ENCODE measurements at places on chromosomes 6 and 20. TPM values are rescaled to one million over a fixed set of nuclear protein-coding genes. Genes with fewer than 3 reads are reported as not detected.

DNA sequence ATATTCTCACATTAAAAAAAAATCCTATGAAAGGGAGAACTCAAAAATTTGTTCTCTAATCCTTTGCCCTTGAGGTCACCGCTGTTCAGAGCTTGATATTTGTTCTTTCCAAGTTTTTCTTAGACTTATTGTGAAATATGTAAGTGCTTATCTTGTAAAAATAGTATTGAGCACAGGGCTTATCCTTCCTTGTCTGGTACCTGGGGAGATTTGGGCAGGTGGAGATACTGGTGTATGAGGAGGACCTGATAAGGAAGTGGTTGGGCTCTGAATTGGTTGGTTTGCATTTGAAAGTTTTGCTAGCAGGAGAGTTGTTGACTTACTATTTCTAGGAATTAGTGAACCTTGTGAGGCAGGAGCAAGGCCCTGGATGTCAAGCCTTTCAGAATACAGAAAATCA lies 28.9 kb upstream of the ANKEF1 start:
- peak; percentile 30 for DNase-seq

ORC3 gene
- 6.7 TPM for polyA plus RNA-seq

HLA-DQB1 gene
- 24.7 TPM for polyA plus RNA-seq

GRCh38 chr6:48933136-48933535 lies 529.9 kb downstream of the MMUT start:
- no peak for DNase-seq

DNA sequence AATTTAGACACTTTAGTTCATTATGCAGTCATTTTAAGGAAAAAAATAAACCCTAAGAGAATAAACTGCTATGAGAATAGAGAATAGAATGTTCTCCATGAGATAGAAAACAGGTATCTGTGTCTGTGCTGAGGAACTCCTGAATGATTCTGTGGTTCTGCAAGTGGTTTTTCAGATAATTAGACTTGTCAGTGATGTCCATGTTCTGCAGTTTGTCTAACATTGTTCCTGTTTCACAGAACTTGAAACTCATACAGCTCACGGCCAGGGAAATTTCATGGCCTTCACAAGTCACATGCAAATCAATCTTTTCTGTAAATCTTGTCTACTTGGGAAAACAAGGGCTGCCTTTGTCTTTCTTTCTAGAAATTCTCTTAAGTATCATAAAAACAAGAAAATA lies 73.4 kb upstream of the HMGCLL1 start:
- no peak for DNase-seq

DNA sequence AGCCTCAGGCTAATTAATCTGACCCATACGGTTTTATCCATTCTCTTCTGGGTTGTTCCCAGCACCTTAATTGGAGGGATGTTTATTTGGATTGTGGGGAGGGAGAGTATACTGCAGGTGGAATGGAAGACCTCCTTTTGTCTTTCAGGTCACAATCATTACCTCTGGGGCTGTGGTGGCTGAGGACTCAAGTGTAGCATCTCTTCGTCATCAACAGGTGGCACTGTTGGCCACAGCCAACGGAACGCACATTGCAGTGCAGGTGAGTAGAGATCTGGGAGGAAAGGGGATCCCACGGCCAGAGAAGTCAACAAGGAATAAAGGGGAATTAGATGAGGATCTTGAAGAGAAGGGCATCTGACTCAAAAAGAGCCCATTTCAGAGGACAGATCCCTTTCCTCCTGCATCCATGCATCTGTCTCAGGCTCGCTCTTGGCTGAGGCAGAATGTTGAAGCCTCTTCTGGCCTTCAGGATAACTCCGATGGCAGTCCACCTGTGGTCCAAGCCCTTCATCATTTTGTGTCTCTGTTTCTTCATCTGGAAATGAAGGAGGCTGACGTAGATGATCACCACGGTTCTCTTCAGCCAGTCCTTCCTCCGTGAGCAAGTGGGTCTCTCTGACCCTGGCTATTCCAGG lies 3.2 kb upstream of the DEF6 start:
- DNase-seq: no peak

GRCh38 chr6:24667378-24667803 lies 514 bp downstream of the ACOT13 start:
- DNase-seq: no peak

SLC32A1 gene
- polyA plus RNA-seq: not detected

COL9A1 gene
- polyA plus RNA-seq: 1.1 TPM

- no peak for DNase-seq
Observed at GRCh38 chr6:105569706-105570105, 166.8 kb upstream of the PREP start.

- no peak for DNase-seq
Observed at GRCh38 chr6:106141441-106142237, 55.5 kb downstream of the PRDM1 start.

- DNase-seq: no peak
Observed at GRCh38 chr20:25046181-25046641, 11.7 kb downstream of the ACSS1 start.

BPIFA3 gene
- not detected for polyA plus RNA-seq

DNA sequence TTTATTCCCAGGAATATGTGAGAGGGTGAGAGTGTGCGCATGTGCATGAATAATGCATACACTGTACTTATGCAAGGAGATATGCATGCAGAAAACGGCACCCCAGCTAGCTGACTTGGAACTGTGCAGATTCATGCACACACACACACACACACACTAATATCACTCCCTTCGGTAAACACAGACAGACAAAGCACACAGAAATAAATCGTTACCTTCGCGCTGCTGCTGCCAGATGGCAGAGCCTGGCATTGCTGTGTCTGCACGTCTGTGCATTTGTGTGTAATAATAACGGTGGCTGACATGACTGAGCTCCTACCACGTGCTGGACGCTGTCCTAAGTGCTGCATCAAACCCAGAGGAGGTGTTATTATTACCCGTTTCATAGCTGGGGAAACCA lies 36.8 kb downstream of the PREX1 start:
- peak; percentile 57 for DNase-seq

FOXS1 gene
- polyA plus RNA-seq: 0.91 TPM

GRCh38 chr6:85680388-85680787 lies 37.7 kb upstream of the SYNCRIP start:
- DNase-seq: no peak

GNMT gene
- polyA plus RNA-seq: 443 TPM

- DNase-seq: no peak
Observed at GRCh38 chr6:132506869-132507808, 5.8 kb downstream of the STX7 start.

NOX3 gene
- not detected for polyA plus RNA-seq

GRCh38 chr20:7585126-7585679 lies 355.1 kb downstream of the HAO1 start:
- no peak for DNase-seq

- no peak for DNase-seq
Observed at GRCh38 chr6:41054511-41054910, 1.5 kb downstream of the APOBEC2 start.

DNA sequence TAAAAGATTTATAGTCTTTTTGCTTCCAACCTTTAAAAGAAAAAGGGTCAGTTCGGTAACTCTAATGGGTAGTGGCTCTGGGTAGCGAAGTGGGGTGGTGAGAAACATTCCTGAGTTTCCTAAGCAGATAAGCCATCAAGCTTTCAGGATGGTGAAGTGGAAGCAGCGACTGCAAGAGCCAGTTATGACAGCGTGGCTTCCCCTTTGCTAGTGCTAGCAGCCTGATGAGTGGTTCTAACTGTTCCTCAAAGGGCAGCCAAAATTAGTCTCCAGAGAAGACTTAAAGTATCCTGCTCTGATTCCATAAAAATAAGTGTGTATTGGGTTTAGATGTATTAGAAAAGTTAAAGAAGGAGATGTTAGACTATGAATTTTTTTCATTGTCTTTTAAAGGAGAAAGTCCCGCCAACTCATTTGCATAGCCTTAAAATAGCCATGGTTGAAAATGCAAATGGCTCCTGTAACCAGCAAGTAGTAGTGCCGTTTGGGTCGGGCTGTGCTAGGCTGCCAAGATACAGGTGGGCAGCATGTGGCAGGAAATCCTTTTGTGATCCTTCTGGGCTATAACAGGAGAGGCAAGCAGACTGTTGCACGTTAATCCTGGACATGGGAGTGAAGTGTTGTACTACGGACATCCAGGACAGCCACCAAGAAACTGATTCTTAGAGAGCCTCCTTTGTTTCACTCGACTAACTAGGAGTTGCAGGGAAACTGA lies 18.0 kb downstream of the ELOVL2 start:
- no peak for DNase-seq

DNA sequence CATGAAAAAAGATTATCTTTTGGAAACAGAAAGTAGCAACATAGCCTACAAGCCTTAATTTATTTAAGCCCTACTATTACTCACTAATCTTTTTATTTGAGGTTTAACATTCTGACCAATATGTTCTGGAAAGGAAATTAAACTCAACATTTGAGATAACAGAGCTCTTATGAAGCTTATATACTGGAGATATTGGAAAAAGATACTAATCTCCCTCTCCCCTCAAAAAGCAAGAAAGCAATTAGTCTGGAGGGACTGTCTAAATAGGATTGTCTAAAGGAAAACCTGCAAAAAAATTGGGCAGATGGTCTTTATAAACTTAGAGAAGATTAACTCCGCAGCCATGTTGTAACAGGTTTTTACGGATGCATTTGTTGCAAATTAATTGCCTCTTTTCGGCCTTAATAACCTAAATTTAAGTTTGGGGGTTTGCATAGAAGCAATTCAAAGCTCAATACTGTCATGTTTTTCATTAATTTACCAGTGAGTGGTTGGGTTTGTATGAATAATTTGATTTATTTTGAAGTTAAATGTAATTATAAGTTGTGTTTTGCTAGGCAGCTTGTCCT lies 79.1 kb downstream of the SHLD1 start:
- no peak for DNase-seq

- no peak for DNase-seq
Observed at GRCh38 chr6:160300076-160300695, 41.6 kb upstream of the SLC22A2 start.

GRCh38 chr20:58006346-58007316 lies 221.8 kb downstream of the ANKRD60 start:
- DNase-seq: no peak

GRCh38 chr6:54621285-54621684 lies 225.3 kb upstream of the FAM83B start:
- no peak for DNase-seq

CARMIL1 gene
- polyA plus RNA-seq: 8.8 TPM

DNA sequence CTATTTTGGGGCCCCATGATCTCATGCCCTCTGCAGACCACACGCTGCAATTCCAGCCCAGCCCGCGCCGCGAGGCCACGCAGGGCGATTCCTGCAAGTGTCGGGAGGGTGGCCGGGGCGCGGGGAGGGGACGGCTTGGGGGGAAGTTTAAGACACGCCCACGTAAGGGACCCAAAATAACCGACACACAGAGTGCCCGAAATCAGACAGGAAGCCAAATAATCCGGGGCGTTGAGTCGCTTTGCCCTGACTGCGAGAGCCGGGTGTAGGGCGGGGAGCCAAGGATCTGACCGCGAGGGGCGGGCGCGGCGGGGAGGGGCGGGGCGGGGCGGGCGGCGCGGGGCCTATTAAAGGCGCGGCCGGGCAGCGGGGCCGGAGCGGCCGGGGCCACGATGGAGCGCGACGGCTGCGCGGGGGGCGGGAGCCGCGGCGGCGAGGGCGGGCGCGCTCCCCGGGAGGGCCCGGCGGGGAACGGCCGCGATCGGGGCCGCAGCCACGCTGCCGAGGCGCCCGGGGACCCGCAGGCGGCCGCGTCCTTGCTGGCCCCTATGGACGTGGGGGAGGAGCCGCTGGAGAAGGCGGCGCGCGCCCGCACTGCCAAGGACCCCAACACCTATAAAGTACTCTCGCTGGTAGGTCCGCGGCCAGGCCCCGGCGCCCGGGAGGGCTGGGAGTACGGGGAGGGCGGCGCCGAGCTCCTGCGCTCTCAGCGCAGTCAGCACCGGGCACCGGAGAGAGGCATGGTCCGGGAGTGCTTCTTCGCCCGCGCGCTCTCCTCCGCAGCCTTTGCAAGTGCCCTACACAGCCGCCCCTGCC lies at the start of gene ENPP1:
Gene ENPP1, plus strand, starts transcription at position 377 of the 816 bp plus-strand sequence. Its CDS starts 16 bp downstream, at position 393.
- DNase-seq: peak; percentile 89

GRCh38 chr6:7615611-7616383 lies 25.8 kb downstream of the SNRNP48 start:
- no peak for DNase-seq

TULP1 gene
- polyA plus RNA-seq: not detected

- DNase-seq: no peak
Observed at GRCh38 chr6:107264357-107264840, 149.1 kb upstream of the BEND3 start.

GRCh38 chr20:9808166-9808565 lies 30.7 kb downstream of the PAK5 start:
- no peak for DNase-seq

MLN gene
- polyA plus RNA-seq: not detected

DNA sequence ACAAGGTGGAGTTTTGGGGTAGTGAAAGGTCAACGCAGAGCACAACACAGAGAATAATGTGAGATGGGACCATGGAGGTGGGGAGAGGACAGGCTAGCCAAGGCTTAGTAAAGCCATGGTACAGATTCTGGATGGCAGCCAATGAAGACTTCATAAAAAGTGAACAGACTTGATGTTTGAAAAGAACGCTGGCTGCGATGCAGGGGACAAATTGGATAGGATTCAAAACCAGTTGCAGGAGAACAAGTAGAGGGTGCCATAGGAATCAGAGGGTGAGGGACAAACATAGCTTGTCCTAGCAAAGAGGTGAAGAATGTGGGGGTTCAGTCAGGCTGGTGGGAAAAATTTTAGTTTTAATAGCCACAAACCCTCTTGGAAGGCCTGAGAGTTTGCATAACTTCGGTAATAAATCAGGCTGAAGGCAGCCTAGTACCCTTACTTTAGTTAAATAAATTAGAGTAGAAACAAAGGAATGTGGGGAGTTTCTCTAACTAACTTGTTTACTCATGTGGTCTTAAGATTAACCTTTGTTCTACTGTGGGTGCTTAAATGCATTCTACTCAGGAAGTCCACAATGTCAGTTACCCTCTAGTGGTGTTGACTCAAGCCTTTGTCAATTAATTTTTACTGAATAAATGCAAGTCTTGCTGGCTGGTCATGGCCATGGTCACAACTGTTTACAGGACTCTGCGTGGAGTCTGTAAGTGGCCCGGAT lies 216.4 kb downstream of the C6orf118 start:
- no peak for DNase-seq
